Cerebellar cortex (tissue), 1 donor: ENCODE measurements at places on chromosomes 2 and 18.

DNA sequence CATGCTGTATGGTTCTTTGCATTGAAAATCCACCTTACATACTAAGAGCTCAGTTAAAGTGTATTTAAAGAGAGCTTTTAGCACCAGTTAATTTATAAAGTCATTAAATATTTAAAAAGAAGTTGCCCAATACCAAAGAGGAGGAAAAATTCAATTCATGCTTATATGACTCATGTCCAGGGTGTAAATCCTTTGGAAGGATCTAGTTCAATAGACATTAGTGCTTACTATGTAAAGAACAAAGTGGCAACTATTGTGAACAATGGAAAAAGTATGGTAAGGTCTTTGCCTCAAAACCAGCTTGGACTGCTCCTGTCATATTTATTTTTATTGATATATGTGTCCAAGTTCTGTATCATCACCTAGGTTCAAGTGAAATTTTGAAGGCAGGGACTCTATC, 90.5 kb downstream of the SCN9A start:
- no peak for DNase-seq

GRCh38 chr2:63862806-63863205, 21.1 kb downstream of the UGP2 start:
- DNase-seq, result no peak

- no peak for DNase-seq
Observed at GRCh38 chr2:219451661-219452360, 17.2 kb downstream of the SPEG start.

DNA sequence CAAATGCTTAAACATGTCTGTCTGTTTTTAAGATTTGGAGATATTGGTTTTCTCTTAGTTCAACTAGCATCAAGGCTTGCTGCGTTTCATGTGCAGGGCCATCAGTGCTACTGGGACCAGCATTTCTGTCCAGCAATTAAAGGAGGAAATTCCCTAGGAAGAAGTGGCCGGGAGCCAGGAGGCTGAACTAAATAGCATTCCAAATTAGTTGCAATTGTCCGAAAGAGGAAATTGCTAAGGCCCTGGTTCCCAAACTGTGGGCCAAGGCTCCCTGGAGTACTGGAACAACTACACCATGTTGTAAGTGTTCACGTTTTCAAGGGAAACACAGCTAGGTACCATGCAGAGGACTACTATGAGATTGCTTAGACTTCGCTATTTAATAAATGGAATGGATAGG, 257.9 kb downstream of the PTPRM start:
- no peak for DNase-seq

DNA sequence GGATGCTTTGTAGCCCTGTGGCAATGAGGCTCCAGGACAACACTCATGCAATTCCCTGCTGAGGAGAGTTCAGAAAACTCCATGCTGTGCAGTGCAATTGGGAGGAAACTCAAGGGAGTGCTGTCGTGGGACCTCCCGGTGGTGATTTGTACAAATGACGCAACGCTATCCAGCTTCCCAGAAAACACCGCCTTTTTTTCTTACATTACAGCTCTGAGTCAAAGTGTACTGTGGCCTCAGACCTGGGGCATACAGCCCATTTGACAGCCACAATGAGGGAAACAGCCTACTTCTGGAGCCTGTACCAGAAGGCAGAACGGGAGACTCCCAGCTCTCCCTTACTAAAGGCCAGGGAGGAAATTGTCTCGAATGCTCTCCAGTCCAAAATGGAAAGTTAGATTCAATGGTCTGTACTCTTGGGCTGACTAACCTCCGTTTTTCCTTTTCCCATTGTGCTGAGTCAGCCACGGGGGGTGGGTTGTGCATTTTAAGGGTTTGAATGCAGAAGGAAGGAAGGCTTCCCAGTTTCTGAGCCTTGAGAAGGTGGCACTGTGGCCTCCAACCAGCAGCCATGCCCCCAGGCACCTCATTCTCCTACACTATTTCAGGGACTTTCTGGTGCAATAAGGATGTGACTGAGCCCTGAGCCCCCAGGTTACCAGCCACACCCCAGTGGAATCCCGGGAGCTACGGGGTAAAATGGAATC, 16.4 kb upstream of the CYP1B1 start:
- DNase-seq, result no peak

GRCh38 chr2:14891546-14891945, 259.0 kb downstream of the LRATD1 start:
- DNase-seq, result no peak

- DNase-seq, result peak; percentile 19
Observed at GRCh38 chr2:143171817-143172216, 42.6 kb downstream of the ARHGAP15 start.

GRCh38 chr18:57439985-57440330, 4.8 kb downstream of the ONECUT2 start:
- DNase-seq, result no peak

- DNase-seq, result no peak
Observed at GRCh38 chr2:51297488-51297887, 265.6 kb upstream of the NRXN1 start.

DNA sequence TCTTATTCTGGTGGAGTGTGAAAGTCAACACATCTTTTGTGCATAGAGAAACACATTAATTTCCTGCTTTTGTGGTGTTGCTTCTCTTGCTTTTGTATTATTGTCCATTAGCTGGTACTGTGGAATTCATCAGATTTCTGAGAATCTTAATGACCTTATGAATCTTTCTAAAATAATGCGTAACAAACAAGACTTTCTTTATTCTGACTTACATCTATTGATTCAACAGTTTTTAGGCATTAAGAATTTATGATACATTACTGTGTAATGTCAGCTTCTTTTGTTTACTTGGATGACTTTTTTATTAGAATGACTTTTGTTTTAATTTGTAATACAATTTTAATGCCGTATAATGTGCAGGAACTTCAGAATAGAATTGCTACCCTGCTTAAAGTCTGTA, 43.4 kb downstream of the RAB10 start:
- DNase-seq, result no peak

- DNase-seq, result peak; percentile 98
Observed at GRCh38 chr18:50654658-50655550, 95.0 kb downstream of the MAPK4 start.

DNA sequence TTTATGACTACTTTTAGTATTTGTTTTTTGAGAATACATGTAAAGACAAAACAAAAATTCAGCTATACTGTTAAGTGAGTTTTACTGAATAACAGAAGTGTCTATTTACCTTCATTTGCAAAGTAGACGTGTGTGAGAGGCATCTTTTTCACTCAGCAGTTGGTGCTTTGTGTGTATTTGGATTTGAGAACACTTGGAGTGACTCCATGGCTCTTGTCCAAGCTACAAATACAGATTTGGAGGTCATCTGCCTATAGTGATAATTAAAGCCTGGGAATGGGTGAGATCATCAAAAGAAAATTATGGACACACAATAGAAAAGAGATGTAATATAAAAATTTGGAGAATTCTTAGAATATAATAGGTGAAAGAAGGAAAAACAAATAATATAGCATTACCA, 6.2 kb downstream of the NAB1 start:
- peak; percentile 95 for DNase-seq

GRCh38 chr2:153641046-153641445, 162.5 kb upstream of the RPRM start:
- no peak for DNase-seq

GRCh38 chr2:29487967-29488555, 372.8 kb downstream of the CLIP4 start:
- no peak for DNase-seq

GRCh38 chr2:8630676-8631464, 51.0 kb upstream of the ID2 start:
- no peak for DNase-seq

DNA sequence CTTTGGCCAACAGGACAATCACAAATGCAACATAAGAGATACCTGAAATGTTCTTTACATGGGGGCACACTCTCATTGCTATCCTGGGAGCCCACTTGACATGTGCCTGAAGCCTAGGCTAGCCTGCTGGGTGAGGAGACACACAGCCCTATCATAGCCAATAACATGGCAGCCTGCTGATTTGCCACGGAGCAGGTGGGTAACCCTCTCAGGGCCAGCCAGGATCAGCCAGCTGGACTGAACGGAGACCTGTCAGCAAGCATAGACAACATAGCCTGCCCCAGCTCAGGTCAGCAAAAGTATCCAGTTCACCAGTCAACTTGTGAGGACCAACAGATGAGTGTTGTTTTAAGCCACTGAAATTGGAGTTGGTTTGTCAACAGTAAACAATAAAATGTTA, 566.5 kb downstream of the DCDC2C start:
- no peak for DNase-seq

DNA sequence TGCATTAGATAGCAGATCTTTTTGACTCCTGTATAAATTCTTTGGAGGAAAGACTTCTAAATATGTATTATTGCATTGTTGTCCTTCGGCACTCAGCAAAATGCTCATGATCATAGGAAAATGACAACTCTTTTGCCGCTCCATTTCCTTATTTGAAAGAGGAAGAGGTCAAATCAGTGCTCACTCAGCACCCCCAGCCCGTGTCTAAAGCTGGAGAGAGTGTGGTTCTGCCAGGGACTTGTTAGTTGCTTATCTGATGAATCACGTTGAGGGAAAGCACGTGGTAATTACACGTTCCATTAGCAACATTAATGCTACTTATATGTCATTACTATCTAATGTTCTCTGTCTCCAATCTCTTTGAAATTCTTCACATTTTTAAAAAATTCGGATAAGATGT, 46.0 kb upstream of the MBP start:
- DNase-seq, result no peak
